ENCODE measurements at places on chromosomes 3 and 15.

DNA sequence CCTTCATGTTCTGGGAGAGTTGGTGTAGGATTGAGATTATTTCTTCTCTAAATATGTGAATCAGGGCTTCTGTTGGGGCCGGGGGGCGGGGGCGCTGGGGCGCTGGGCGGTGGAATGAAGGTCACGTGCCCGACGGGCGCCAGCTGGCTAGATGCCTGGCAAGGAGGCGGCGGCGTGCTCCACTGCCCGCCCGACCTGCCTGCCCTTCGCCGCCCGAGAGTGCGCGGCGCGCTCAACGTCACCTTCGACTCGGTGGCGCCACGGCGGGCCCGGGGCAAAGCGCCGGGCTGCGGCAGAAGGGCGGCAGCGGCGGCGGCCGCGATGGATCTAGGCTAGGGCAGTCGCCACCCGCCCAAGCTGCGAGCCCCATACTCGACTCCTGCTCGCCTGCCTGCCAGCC, 47.0 kb upstream of the LHFPL4 start:
- no peak for DNase-seq

DNA sequence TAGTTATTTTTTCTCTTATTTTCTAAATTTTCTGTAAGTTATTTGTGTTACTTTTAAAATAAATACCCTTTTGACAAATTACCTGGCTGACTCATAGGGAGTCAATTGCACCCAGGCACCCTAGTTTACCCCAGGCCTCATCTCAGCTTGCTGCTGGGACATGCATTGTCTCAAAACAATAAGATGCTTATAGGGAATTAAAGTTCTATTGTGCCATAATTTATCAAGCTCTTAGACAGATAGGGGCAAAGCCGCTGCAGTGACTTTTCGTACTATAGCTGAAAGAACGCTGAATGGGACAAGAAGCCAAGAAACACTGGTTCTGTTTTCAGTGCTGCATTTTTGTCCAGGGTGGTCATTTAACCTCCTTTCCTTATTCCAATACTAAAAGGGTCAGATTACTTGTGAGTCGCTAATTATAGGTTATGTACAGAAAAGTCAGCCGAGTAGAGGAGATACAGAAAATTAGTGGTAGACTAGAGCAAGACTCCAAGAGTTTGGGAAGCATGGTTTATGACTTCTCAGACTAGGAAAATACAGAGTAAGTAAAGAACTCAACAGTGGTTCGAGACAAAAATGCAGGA, 50.3 kb downstream of the EXD1 start:
- DNase-seq: no peak

GRCh38 chr3:177330779-177331178, 133.5 kb upstream of the TBL1XR1 start:
- no peak for DNase-seq

GRCh38 chr3:138936741-138937689, 9.9 kb downstream of the FOXL2 start:
- no peak for DNase-seq

GRCh38 chr15:29749365-29750086, 72.7 kb downstream of the TJP1 start:
- no peak for DNase-seq

DNA sequence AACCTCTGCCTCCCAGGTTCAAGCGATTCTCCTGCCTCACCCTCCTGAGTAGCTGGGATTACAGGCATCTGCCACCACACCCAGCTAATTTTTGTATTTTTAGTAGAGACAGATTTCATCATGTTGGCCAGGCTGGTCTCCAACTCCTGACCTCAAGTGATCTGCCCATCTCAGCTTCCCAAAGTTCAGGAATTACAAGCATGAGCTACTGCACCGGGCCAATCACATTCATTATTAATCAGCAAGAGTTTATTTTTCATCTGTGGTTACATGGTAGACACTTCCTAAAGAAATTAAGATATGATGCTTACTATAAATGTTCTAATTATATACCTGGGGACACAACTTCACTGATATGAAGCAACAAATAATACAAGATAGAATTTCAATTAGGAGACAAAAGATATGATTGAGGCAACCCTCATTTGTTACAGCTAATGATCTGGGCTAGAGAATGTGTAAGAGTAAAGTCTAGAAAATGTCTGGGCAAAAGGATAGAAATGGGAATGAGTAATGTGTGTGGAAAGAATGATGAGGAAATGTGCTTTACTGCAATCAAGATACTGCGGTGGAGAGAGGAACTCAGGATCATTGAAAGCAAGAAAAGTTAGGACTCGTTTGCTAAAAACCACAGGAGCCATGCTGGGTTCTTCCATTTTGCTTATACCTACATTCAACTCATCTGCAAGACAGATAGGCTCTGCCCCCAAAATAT, 366.8 kb downstream of the ZIC1 start:
- DNase-seq: no peak

All from NCI-H1930 (cell line).